Nephron progenitor cell (in vitro differentiated cells): ENCODE measurements at places on chromosomes 7 and 10.
A peak's percentile ranks its signal among the peaks of the same experiment; 100 is the strongest.

DNA sequence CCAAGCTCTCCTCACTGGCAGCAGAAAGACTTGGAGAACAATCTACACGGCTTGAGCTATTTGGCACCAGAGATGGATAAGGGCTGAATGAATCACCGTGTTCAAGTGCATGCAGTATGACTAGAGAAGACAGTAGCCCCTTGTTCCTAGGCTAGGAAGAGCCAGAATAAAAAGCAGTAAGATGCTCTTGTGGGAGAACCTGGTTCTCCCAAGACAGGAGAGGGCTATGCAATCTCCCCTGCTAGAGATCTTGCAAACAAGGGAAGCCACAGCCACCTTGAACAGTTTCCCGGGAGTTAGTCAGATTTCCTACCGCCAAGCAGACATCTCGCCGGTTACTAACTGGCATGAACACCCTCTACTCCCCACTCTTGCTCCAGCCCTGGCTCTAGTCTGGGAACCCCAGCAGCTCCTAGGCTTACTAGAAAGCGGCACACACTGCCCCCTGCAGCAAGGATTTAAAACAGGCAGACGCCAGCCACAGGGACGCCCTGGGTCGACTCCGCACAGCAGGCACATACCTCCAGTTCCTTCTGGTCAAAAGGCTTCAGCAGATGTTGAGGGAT is 107.3 kb downstream of the SMURF1 start:
- H3K36me3 ChIP-seq: peaks cover 69% of the 10 kb centered on the region
- H3K27me3 ChIP-seq: peaks cover 3% of the 10 kb centered on the region
- no peak overlapping the region for H3K27ac ChIP-seq
- peak; percentile 37 for DNase-seq
- H3K4me1 ChIP-seq: peaks cover 14% of the 10 kb centered on the region

GRCh38 chr10:9052767-9053166 is 998.3 kb downstream of the GATA3 start:
- no peak for DNase-seq
- no peaks in the 10 kb centered on the region for H3K4me1 ChIP-seq
- no peaks in the 10 kb centered on the region for H3K36me3 ChIP-seq
- H3K27me3 ChIP-seq: peaks cover 3% of the 10 kb centered on the region
- H3K4me3 ChIP-seq: no peak overlapping the region

- DNase-seq: no peak
- H3K4me3 ChIP-seq: no peak overlapping the region
- no peak overlapping the region for H3K27ac ChIP-seq
- H3K36me3 ChIP-seq: no peaks in the 10 kb centered on the region
- peaks cover 13% of the 10 kb centered on the region for H3K4me1 ChIP-seq
- H3K27me3 ChIP-seq: peaks cover 14% of the 10 kb centered on the region
Measured at GRCh38 chr10:14772399-14772798, 2.3 kb downstream of the FAM107B start.

DNA sequence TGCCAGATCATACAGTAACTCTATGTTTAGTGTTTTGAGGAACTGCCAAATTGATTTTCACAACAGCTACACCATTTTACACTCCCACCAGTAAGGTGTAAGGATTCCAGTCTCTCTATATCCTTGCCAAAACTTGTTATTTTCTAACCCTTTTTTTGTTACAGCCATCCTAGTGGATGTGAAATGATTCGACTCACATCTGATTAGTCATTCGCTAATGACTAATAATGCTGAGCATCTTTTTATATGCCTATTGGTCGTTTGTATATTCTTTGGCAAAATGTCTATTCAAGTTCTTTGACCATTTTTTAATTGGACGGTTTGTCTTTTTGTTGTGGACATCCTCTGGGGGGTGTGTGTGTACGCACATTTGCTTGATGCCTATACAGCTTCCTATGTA is 142.8 kb downstream of the DGKB start:
- H3K4me3 ChIP-seq: no peak overlapping the region
- no peak for DNase-seq
- peaks cover under 1% of the 10 kb centered on the region for H3K4me1 ChIP-seq
- H3K27me3 ChIP-seq: no peaks in the 10 kb centered on the region
- H3K36me3 ChIP-seq: no peaks in the 10 kb centered on the region

GRCh38 chr7:39683216-39683845 is 60.0 kb downstream of the RALA start:
- no peaks in the 10 kb centered on the region for H3K27me3 ChIP-seq
- H3K4me3 ChIP-seq: no peak overlapping the region
- H3K4me1 ChIP-seq: peaks cover 7% of the 10 kb centered on the region
- peak overlapping the region; percentile 62 for H3K27ac ChIP-seq
- DNase-seq: no peak
- peaks cover 49% of the 10 kb centered on the region for H3K36me3 ChIP-seq

DNA sequence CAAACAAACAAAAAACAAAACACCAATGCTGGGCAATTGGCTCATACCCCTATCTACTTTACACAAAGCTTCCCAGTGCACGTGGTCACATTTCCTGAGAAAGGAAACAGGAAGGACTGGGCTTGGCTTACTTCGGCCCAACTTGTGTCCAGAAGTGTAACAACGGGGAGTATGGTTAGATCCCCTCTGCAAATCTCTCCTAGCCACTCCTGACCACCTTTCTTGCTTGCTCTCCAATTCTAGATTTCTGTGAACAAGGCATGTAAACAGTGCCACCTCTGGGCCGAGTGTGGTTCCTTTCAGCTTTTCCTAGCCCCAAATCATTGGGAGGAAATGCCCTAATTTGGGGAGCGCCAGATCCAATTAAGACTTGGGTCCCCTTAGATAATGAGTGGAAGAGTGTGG is 21.0 kb upstream of the FRAT2 start:
- DNase-seq: no peak
- H3K4me1 ChIP-seq: peaks cover 6% of the 10 kb centered on the region

GRCh38 chr7:4040109-4040928 is 641.8 kb upstream of the FOXK1 start:
- no peak overlapping the region for H3K4me3 ChIP-seq
- no peak for DNase-seq
- peaks cover 13% of the 10 kb centered on the region for H3K27me3 ChIP-seq
- H3K4me1 ChIP-seq: peaks cover 5% of the 10 kb centered on the region
- no peaks in the 10 kb centered on the region for H3K36me3 ChIP-seq

- no peak overlapping the region for H3K4me3 ChIP-seq
- H3K27ac ChIP-seq: no peak overlapping the region
Measured at GRCh38 chr7:46741181-46741580, 820.1 kb upstream of the IGFBP3 start.

DNA sequence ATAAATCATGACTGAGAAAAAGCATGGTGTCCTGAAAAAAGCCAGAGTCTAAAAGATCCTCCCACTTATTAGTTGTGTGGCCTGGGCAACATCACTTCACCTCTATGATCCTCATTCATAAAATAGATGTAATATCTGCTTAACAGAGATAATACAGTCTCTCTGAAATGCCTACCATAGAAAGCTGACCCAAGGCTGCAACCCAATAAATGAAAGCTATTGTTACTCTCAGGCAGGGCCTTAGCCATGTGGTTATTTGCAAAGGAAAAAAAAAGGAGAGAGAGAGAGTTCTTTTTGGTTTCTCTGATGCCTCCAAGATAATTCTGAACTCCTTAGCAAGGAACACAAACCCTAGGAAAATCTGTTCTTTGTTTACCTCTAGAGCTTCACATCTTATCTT is 7.9 kb downstream of the FAM13C start:
- H3K4me3 ChIP-seq: no peak overlapping the region
- H3K27me3 ChIP-seq: peaks cover 11% of the 10 kb centered on the region
- H3K36me3 ChIP-seq: no peaks in the 10 kb centered on the region
- H3K27ac ChIP-seq: no peak overlapping the region
- no peak for DNase-seq
- no peaks in the 10 kb centered on the region for H3K4me1 ChIP-seq

DNA sequence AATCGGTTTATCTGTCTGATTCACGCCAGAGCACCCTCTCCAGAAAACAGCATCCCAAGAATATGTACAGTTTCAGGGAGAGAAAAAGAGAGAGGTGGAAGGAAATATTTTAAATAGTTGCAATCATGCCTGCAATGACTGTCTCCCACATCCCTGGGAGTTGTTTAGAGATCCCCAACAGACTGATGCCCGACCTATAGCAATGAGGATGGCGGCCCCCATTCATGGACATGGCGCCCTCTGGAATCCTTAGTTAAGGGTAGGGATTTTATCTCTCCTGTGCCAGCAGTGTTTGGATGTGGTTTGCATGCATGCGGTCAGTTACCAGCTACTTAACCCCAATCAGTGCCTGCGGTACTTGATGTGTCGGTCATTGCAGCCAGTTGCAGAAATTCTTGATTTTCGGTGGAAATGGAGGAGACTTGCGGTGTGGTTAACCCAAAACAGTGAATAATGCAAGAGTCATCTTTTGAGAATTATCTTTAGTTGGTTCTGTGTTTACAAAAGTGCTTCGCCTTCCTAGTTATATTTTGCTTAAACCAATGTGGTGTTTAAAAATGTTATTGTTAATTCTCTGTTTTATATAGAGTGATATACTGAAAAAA is 186.0 kb upstream of the TCF7L2 start:
- H3K4me1 ChIP-seq: peaks cover 37% of the 10 kb centered on the region
- peaks cover 9% of the 10 kb centered on the region for H3K36me3 ChIP-seq

- no peaks in the 10 kb centered on the region for H3K36me3 ChIP-seq
- H3K4me1 ChIP-seq: peaks cover 39% of the 10 kb centered on the region
- DNase-seq: no peak
- peaks cover 3% of the 10 kb centered on the region for H3K27me3 ChIP-seq
- peak overlapping the region; percentile 10 for H3K4me3 ChIP-seq
Measured at GRCh38 chr7:81068-81925, 111.1 kb upstream of the FAM20C start.

DNA sequence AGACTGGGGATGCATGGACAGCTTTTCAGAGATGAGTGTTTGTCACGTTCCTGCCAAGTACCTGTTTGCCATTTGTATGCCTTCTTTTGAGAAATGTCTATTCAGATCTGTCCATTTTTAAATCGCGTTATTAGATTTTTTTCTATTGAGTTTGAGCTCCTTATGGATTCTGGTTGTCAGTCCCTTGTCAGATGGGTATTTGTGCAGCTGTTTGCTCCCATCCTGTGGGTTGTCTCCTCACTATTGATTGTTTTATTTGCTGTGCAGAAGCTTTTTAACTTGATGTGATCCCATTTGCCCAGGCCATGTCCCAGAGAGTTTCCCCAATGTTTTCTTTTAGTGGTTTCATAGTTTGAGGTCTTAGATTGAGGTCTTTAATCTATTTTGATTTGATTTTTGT is 5.5 kb upstream of the PRKAR1B start:
- H3K4me3 ChIP-seq: no peak overlapping the region
- H3K4me1 ChIP-seq: peaks cover 21% of the 10 kb centered on the region
- H3K27ac ChIP-seq: no peak overlapping the region
- peaks cover 24% of the 10 kb centered on the region for H3K36me3 ChIP-seq
- DNase-seq: no peak

DNA sequence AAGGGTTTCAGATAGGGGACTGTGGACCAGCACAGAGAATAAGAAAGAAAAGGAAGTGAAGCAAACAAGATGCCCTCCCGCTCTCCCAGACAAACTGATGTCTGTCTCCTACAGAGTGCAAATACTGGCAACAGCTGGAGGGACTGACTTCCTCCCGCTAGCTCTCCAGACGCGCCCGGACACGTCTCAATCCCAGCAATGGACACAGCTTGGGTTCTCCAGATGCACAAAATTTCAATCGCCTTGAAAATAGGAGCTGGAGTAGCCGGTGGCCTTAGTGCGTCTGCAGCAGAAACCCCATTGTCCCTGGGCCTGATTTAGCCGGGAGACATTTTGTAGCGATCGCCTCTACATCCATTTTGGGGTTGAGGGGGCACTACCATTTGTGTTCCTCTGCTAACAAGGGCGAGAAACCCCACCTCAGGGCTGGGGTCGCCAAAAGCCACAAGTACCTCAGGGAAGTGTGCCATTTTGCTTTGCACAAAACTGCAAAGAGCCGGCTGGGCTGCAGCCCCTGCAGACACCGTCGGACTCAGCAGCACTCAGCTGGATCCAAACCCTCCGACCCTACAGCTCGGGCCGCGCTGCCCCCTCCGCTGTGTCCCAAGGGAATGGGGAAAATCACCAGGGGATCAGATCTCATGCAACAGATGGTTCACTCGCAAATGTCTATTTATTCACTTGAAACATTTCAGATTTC is 5.9 kb downstream of the CPA2 start:
- peak overlapping the region; percentile 99 for H3K27ac ChIP-seq
- H3K36me3 ChIP-seq: no peaks in the 10 kb centered on the region
- peak overlapping the region; percentile 73 for H3K4me3 ChIP-seq
- DNase-seq: peak; percentile 57

DNA sequence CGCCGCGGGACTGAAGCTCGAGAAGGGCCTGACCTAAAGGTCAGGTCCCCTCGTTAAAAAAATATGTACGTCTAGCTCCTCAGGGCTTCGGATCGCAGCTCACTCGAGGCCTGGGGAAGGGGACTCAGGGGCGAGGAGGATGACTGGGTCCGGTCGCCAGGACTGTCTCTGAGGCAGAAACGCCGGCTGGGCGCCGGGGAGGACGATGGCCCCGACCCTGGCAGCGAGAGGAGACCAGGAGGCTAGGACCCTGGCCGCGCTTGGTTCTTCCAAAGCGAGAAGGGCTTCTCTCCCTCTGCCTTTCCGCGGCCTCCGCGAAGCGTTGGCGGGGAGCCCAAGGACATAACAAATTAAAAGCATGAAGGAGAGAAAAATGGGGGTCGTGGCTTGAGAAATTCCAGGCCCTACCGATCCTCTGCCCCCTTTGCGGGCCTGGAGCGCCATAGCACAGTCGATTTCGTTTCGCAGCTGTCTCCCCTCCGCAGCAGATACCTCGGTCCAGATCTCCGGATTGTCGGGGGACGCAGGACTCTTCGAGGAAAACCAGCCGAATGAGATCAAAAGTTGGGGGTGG is 3.1 kb downstream of the NKX2-3 start:
- no peaks in the 10 kb centered on the region for H3K36me3 ChIP-seq
- H3K4me3 ChIP-seq: peak overlapping the region; percentile 36
- no peak overlapping the region for H3K27ac ChIP-seq
- no peak for DNase-seq
- H3K4me1 ChIP-seq: peaks cover 15% of the 10 kb centered on the region
- H3K27me3 ChIP-seq: peaks cover 98% of the 10 kb centered on the region

- H3K27ac ChIP-seq: no peak overlapping the region
- peaks cover 25% of the 10 kb centered on the region for H3K27me3 ChIP-seq
- H3K36me3 ChIP-seq: no peaks in the 10 kb centered on the region
- no peak for DNase-seq
Measured at GRCh38 chr10:12559578-12560178, 210.3 kb downstream of the CAMK1D start.

DNA sequence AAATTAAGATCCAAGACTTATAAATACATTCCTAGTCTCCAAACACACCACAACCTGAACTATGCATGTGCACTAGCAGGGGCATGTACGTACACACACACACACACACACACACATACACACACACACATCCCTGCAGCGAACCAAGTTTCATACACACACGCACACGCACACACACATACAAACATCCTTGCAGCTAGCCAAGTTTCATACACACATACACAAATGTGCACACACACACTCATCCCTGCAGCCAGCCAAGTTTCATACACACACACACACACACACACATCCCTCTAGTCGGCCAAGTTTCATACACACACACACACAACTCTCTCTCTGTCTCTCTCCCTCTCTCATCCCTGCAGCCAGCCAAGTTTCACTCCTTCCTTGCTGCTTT is 82.7 kb upstream of the WIPF3 start:
- no peak for DNase-seq
- H3K27ac ChIP-seq: no peak overlapping the region
- H3K27me3 ChIP-seq: peaks cover 12% of the 10 kb centered on the region
